Cortex of kidney (tissue), 1 donor: ENCODE measurements at places on chromosomes 2 and 18.

DNA sequence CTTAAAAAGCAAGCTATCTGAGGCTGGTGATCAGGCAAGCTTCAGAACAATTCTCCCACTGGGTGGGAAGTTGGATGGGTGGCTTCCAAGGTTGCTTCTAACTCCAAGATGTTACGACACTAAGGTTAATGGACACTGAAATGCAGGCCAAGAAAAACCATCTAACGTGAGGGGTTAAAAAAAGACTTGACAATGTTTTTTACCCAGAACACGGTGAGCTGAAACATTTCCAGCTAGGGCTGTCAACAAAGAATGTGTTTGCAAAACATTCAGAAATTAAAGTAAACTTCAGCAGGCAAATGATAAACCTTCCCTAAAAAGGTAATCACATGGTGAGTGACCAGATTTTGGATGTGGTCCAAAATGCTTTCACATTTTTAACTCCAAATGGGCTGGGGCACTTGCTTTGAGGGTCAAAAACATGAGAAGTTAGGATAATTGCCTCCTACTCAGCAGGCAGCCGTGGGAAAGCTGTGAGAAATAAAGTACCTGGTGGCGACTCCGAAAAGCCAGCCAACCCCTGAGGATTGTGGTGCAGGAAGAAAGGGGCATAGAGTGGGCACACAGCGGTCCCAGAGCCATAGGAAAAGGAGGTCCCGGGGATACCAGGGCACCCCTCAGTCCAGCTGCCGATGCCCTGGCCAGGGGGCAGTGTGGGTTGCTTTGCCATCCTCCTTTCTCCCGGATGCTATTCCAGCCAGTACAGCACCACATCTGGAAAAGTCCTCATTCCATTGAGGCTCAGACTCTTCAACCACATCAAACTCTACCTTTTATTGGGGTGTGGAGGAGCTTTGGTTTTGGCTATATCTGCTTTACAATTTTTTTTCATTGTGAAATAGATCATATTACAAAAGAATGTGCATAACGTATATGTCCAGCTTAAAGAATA, 90.0 kb upstream of the ATL2 start:
- DNase-seq = no peak

- DNase-seq = no peak
Measured at GRCh38 chr2:79084495-79085135, 3.2 kb downstream of the REG1B start.

GRCh38 chr18:42644729-42645131, 470.8 kb downstream of the RIT2 start:
- no peak for DNase-seq

DNA sequence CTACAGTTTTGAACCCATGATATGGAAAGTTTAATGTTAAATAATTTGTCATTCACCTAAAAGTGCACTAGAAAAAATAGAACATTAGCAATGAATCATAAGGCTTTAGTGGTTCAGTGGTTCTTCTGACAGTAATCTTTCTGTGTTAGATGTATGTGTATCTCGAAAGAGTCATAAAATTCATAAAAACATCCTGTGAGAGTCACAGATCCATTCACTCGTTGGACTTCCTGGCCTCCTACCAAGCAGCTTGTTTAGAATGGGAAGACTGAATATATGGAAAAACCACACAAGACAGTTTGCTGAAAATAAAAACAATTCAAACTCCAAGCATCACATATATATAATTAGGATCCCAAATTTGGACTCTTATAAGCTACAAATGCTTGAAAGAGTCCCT, 34.8 kb downstream of the ADNP2 start:
- no peak for DNase-seq

DNA sequence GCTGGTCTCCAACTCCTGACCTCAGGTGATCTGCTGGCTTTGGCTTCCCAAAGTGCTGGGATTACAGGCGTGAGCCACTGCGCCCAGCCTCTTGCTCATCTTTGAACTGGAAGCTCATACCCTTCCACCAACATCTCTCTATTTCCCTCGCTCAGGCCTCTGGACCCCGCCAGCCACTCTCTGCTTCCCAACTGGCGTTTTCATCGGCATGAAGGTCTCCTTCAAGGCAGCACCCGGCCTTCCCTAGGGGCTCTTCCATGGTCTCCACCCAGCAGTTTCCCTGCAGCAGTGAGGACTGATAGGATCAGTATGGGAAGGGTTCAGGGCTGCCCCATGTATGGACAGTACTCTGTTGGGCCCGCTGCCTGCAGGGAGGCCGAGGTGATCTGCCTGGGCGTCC, 65.8 kb upstream of the HS6ST1 start:
- no peak for DNase-seq

GRCh38 chr2:160201849-160202539, 1.9 kb upstream of the ITGB6 start:
- no peak for DNase-seq

- no peak for DNase-seq
Measured at GRCh38 chr2:226888971-226889370, 53.1 kb downstream of the RHBDD1 start.

DNA sequence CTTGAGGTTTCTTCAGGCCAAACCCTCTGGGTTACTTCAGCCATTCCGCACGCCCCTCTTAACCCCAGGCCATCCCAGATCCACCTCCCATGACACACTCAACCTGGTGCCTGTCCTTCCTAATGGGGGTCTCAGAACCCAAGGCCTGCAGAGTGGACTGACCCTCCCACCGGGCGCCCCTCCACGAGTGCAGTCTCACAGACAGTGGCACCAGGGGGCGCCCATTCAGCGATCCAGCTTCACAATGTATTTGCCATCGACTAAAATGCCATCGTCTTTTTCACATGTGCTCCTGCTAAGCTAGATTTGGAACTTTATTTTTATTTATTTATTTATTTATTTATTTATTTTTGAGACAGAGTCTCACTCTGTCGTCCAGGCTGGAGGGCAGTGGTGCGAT, 38.5 kb downstream of the INPP5D start:
- no peak for DNase-seq

DNA sequence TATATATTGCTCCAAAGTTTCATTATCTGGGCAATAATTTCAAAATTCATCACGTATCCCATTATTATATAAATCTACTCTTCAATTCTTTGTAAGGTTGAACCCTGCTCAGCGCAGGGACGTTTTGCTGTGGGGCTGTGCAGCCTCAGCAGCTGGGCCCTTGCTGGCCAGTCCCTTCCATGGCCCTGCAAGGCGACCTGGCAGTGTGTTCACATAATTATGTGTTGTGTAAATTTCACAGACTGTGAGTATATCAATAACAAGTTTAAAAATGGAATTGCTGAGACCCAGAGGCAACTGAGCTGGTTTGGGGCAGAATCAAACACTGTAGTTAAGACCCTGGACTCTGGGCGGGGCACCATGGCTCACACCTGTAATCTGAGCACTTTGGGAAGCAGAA, 16.1 kb upstream of the MAL start:
- DNase-seq = no peak

GRCh38 chr2:84579661-84580060, 63.4 kb downstream of the DNAH6 start:
- DNase-seq = no peak

GRCh38 chr18:49744376-49745008, 68.8 kb downstream of the ACAA2 start:
- no peak for DNase-seq

GRCh38 chr18:9869715-9870430, 15.9 kb upstream of the TXNDC2 start:
- DNase-seq = no peak

- no peak for DNase-seq
Measured at GRCh38 chr2:208252716-208253492, 2.0 kb downstream of the IDH1 start.

DNA sequence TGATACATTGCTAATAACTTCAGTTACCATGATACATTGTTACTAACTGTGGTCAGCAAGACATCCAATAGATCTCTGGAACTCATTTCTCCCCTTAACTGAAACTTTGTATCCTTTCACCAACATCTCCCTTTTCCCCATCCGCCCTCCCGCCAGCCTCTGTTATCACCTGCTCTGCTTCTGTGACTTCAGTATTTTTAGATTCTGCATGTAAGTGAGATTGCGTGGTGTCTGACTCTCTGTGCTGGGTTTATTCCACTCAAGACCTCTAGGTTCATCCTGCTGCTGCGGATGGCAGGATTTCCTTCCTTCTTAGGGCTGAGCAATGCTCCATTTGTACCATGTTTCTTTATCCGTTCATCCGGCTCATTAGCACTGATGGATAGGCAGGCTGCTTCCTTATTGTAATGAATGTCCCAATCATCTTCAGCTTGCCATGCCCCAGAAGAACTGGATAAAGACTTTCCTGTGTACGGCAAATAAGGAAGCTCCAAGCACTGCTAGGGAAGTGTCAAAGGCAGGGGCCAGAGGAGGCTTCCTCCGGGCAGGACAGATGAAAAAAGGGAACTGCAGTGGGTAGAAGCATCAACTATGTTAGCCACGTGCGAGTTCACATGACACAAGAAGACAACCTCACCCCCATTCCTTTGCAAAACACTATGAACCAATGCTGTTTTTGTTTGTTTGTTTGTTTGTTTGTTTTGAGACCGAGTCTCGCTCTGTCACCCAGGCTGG, 113.4 kb downstream of the EIPR1 start:
- DNase-seq = no peak

DNA sequence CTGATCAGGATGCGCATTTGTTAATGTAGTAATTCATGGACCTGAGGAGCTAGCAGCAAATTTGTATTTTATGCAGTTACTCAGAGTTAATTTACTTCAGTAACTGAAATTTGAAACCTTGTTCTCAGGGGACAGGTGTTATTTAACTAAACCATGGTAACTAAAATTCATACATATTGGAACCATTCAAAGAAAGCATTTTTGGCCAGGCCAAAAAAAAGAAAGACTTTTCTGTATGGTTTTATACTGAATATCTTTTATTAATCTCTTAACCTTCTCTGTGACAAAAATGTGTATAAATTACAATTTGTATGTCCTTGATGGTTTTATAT, 4.4 kb upstream of the KLHL23 start:
- no peak for DNase-seq

- DNase-seq = no peak
Measured at GRCh38 chr2:219954331-219954730, 326.9 kb downstream of the SLC4A3 start.

DNA sequence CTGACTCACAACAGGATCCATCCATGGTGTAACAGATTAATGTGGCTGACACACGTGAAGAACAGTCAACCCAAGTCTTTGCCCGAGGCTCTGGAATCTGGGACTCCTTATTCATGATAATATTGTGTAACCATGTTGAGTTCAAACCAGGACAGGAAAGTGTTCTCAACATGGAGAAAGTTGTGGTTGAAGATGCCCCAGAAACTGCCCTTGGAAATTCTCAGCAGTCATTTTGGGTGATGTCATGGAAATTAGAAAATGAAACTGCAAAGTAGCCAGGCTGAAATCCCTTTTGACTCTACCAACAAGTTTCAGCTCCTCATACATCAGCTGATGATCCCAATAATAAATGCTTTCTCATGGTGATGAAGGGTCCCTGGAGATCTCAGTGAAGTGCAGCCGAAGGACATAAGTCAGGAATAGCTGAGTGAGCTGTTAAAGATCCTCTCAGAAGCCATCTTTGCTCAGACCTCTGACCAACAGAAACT, 307.7 kb downstream of the TNS1 start:
- no peak for DNase-seq

DNA sequence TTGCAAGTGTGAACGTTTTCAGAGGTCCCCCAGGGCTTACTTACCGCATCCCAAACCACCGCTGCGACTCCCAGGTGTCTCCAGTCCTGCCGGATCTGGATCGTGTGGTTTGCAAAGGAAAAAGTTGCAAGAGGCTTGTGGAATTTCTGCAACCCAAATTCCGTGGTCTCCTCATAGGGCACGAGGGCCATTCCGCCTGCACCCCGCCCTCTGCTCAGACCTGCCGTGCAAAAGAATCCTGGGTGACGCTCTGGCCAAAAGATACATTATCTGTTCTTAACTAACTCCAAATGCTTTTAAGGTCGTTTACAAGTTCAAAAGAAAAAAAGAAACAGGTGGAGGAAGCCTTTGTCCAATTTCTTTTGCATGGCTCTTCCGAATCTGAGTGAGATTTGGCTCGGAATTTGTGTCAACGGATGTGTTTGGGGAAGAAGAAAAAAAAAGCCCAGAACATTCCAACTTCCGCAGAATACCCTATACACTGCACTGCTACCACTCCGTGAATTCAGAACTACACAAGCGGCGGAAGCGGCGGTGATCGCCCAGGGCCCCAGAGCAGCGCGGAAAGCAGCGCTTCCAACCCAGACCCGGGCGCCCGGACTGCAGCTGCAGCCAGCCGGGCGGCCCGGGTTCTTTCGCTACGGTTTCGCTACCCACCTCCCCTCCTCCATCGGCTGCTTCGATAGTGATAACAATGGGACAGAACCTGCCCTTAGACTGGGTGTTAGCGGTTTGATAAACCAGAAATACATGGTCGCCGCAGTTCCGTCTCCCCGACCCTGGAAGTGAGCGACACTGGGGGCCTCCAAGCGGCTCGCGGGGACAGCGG, 795 bp downstream of the METTL21A start:
- DNase-seq = peak; percentile 21

DNA sequence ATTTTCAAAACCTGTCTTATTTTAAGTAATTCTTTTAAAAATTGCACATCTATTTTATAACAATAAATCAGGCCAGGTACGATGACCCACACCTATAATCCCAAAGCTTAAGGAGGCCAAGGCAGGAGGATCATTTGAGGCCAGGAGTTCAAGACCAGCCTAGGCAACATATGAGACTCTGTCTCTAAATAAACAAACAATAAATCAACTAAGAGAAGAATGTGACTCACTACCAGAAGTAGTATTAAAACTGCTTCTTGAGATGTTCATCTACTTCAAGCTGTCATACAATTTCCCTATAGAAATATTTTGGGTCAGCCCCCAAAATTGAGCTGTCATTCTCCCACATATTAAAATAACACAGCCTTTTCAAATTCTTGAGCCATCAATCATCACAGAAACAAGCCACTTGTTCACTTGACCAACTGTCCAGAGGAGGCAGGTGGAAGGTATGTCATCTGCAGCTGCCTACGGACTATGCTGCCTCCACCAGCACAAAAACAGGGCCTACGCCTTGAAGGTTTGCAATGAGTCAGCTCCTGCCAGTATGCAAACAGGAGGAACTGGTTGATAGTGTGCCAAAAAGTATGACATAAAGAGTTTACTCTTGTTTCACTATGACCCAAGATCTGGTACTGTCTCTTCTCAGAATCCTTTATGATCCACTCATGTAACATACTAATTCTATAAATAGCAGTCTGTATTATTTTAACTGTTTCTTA, 33.6 kb downstream of the KIDINS220 start:
- no peak for DNase-seq

- DNase-seq = no peak
Measured at GRCh38 chr2:20178249-20178607, 46.7 kb downstream of the SDC1 start.

DNA sequence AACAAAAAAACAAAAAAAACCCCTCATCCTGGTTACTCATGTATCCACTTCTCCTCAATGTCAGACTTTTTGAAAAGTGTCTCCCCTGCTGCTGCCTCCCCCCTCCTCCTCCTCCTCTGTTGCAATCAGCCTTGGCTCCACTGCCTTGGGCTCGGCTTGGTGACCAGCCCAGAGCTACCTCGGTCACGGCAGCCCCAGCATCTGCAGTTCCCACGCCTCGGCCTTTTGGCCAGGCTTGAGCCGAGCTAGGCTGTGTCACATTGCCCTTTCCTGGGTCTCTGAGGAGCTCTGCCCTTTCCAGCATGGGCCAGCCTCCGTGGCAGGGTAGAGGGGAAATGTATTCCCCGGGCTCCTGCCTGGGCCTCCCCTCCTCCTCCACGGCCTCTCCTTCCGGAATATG, 22.7 kb upstream of the INHBB start:
- DNase-seq = no peak
